Sciatic nerve (tissue), 2 donors: ENCODE measurements at places on chromosomes 4 and X.

DNA sequence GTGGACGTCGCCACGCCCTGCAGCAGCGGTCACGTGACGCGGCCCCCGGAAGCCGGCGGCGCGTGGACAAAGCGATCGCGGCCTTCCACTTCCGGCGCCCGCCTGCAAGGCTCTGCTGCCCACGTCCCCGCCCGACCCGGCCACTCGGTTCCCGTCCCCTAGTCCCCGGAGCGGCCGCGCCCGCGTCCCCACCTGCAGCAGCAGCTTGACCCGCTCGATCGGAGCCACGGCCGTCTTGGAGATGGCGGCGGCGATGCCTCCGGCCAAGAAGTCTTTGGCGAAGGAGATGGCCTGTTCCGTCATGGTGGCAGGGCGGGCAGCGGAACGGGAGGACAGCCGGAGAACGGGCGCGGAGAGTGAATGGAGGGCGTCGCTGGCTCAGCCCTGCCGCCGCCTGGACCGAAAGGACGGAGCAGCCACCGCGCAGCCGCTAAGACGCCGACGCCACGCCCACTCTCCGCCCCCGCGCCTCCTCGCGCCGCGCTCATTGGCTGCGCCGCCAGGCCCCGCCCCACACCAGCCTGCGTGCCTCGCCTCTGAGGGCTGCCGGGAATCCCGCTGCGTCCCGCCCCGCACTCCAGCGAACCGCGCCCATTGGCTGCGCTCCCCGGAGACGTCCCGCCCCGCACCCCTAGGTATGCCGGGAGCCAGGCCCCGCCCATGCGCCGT is at the start of gene SLC25A6:
Gene SLC25A6 (minus strand): TSS at position 407 of the 669 bp plus-strand sequence. CDS start 104 bp downstream, at position 303.
- peak; percentile 100 for DNase-seq

DNA sequence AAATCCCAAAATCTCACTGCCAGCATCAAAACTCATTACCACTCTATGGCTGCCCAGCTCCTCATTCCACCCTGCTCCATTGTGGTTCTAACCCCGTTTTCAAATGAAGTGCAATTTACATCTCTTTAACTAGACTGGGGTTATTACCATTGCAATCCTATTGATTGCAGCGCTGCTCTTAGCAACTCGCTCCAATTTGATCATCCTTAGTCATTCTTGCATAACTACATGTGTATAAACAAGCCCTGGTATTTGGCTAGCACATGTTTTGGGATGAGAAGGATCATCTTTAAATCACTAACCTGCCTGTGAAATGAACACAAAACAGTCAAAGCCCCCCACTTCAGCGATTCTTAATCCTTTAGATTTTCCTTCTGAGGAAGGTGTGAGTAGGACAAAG is 340.1 kb upstream of the PPARGC1A start:
- DNase-seq, result no peak

GRCh38 chr4:76305971-76306881 is at the start of gene STBD1:
TSS of gene STBD1 (plus strand) at chr4:76306733. CDS start at chr4:76306770, 37 bp downstream.
- DNase-seq, result peak; percentile 81

DNA sequence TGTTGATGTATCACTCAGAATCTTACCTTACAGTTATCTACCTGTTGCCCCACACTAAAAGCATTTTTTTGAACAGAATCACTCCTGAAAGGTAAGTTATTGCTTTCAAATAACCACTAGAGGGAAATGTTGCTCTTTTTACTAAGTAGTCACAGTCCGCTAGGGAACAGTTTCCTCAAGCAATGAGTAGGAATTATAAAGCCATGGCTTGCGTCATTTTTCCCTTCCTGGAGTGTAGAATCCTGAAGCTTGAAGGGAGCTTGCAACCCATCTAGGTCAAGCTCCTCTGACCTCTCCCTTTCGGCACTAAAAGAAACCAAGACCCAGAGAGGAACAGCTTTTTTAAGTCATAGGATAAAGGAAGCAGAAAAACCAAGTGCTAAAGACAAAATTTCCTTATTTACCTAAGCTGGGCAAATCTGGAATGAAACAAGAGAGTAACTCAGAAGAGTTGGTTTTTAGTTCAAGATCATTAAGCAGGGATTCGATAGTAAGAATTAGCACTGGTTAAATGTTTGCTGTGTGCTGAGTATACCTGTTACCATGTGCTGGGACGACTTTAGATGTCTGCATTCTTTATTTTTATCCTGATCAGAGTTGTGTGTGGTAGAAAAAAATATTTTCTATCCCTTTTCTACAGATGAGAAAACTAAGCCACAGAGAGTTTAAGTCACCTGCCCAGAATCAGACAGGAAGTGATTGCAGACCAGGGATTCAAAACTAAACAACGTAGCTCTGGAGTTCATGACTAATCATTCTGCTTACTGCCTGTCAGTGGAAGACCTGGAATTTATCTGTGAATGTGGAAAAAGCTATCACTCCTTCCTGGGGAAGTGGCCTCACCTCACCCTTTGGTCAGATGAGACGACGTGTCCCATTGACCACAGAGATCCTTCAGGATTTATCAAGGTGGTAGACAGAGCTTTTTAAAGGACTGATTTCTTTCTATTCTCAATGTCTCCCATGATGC is 631.5 kb downstream of the RAB28 start:
- DNase-seq, result no peak

DNA sequence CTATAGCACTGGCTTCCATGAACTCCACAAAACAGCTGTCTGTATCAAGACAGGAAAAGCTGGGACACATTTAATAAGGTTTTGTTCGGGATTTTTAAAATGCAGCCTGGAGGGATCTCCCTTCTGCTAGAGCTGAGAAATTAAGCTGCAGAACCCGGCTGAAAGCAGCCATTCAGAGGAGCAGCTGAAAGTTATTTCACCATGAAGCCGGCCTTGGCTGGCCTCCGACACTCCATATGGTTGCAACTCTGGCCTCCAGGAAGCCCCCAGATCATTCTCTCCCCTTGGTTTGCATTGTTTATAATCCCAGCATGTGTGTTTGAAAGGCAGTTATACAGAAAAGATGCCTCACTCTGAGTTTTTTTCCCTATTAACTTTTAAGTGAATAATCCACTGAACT is 239.4 kb downstream of the SPATA18 start:
- DNase-seq, result no peak

DNA sequence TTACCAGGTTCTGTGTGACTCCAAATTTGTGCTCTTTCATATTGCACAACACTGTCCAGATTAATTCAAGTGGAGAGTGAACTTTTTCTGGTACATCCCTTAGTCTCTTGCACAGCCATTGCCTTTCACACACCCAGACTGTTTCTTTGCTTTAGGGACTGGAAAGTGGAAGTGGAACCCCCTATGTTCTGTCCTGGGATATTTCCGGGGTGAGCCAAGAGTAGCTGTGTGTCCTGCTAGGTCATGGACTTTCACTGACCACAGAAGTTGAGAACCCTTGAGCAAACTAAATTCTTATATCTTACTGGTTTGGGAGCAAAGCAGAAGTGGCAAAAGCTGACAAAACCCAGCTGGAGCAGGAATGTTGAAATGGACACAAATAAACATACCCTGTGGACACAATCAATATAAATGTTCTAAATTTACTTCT is 10.3 kb upstream of the VSIG4 start:
- DNase-seq, result no peak

GRCh38 chr4:153426207-153426885 is 39.8 kb upstream of the TMEM131L start:
- no peak for DNase-seq

DNA sequence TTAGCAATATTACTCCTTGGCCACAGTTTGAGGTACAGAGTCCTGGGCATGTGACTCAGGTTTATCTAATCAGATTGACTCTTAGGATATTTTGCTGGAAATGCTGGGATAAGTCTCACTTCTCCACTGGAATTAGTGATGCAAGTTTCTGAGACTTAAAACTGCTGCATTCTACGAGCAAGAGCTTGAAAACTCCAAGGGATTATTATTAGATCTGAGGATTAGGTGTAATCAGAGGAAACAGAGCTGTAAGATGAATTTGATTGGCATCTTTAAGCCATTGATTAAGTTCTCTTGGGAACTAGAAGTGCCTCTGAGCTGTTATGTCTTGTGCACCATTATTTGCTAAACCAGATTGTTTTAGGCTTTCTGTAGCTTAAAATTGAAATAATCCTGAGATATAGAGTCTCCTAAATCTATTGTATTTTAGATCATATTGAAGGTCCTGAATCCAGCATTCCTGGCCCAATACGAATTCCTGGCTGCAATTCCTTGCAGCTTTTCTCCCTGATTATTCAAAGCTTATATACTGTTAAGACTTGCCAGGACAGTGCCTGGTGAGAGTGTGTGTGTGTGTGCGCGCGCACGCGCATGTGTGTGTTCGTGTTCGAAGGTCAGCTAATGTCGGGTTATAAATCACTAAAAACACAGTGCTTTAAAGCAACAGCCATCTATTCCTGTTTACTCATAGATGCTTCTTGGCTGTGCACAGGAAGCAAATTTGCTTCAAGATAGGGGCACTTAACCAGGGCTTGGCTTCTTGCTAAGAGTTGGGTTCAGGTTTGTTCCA is 735.1 kb downstream of the STIM2 start:
- DNase-seq, result no peak

GRCh38 chr4:153549405-153549804 is 83.2 kb downstream of the TMEM131L start:
- no peak for DNase-seq

- no peak for DNase-seq
Measured at GRCh38 chrX:70009970-70010369, 39.8 kb downstream of the AWAT2 start.

DNA sequence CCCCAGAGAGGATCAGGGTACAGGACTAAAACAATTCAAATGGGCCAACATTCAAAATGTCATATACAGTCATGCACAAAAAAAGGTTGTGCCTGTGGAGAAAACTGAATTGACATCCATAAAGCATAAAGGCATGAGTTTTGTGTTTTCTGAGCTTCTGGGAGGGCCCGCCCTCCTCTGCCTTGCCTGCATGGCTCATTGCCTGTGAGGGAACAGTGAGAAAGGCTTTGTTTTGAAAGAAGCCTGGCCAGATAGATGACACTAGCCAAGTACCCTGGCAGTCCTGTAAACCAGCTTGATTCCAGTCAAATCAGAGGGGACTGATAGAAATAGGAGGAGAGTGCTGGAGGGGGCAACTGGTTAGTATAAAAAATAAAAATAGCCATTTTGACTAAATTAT is 194.3 kb downstream of the KIT start:
- DNase-seq, result no peak

- DNase-seq, result no peak
Measured at GRCh38 chrX:149572743-149573142, 14.5 kb downstream of the MAGEA9B start.

DNA sequence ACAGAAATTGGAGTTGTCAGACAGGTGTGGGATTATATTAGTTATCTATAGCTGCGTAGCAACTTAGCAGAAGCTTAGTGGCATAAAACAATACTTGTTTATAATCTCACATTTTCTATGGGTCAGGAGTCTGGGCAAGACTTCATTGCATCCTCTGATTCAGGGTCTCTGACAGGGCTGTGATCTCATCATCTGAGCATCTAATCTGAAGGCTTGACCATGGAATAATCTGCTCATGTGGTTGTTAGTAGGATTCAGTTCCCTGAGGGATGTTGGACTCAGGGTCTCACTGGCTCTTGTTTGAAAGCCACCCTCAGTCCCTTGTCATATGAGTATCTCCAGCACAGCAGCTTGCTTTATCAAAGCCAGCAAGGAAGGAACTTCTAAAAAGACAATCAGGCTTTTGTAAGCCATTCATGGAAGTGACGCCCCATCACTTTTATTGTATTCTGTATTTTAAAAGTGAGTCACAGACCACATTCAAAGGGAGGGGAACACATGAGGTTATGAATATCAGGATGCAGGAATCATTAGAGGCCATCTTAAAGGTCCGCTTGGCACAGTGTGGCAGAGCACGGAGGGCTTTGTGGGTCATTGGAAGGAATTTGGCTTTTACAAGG is 37.2 kb upstream of the FAM9B start:
- no peak for DNase-seq

DNA sequence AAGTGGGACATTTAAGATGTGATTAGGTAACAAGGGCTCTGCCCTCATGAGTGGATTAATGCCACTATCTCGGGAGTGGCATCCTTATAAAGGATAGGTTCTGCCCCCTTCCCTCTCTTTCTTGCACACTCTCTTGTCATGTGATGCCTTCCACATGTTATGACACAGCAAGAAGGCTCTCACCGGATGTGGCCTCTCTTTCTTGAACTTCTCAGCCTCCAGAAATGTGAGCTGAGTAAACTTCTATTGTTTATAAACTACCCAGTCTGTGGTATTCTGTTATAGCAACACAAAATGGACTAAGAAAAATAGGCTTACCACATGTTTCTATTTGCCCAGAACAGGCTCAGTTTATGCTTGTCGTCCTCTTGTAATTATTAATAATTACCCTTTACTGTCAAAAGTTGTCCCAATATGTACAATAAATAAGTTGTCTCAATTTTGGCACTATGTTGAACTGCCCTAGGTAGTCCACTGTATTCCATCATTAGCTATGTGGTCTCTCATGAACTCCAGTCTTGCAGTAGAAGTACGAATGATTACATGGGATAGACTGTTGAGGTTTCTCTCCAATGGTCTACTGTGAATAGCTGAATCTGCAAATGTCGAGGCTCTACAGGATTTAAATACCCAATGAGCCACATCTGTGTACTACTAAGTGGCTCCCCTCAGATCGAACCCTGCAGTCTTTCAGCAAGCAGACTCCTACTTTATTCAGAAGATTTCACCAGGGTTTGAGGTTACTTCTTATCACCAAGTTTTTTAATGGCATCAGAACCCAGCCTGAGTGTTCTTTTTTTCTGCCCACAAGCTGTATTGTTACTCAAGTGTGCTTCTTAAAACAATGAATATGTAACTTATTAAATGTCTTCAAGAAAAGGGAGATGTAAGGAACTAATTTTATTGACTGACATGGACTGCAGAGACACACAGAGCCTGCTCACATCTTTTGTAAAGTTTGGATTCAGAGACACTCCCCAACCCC is 102.0 kb upstream of the LEF1 start:
- no peak for DNase-seq

GRCh38 chr4:54050214-54050904 is 14.0 kb downstream of the CHIC2 start:
- DNase-seq, result no peak

- no peak for DNase-seq
Measured at GRCh38 chrX:45143455-45143854, 57.2 kb downstream of the DIPK2B start.

DNA sequence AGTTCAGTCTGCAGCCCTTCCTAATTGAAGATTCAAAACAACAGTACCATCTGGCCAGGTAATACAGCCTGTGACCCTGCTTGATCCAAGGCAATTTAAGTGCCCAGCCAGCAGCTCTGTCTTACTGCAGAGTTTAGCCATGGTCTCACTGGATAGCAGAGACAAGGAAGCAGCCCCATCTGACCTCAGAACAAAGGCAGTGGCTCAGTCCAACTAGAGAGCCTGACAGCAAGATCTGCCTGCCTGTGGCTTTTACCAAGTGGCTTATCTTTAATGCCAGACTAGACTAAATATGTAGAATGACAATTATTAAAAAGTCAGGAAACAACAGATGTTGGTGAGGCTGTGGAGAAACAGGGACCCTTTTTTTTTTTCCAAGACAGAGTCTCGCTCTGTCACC is 293.4 kb downstream of the DTHD1 start:
- no peak for DNase-seq

DNA sequence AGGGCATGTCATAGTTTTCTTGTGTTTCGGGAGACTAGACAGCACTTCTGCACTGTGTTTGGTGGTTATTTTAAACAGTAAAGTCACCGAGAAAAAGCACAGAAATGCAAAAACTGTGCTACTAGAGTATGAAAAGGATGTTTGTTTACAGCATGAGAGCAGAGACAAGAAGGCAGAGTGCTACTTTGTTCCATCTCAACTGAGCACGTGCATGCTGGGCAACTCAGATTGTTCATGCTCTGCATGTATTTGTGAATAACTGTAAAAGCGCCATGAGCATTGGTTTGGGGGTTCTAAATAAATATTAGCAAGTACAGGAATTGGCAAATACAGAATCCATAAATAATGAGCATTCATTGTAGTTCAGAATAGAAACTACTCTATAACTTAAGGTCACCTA is 7.4 kb downstream of the EVC start:
- no peak for DNase-seq

GRCh38 chr4:174537634-174538033 is 15.3 kb upstream of the HPGD start:
- DNase-seq, result no peak
